T-helper 1 cell (primary cell): ENCODE measurements at places on chromosomes 5 and 9.

- no peak for DNase-seq
These were observed 243.0 kb upstream of the CDH18 start for GRCh38 chr5:20231040-20231439.

- no peak for DNase-seq
These were observed 140.4 kb downstream of the GABBR2 start for GRCh38 chr9:98568234-98568908.

- peak; percentile 4 for DNase-seq
These were observed 77.8 kb upstream of the SHISAL2B start for GRCh38 chr5:64612344-64612961.

DNA sequence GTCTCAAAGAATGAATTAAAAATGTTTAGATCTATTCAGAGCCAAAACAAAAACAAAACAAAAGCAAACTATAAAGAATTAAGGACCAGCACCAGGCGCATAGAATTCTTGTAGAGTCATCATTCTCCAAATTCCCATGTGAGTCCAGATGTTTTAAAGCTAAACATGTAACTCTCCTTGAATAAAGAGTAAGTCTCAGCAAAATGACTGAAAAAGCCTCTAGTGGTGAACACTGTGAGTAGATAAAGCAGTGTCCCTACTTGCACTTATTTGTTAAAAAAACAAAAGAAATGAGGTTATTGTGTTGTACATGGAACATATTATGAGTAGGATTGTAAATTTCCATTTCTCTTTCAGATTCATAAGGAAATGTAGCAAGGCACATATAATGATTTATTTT is 44.0 kb downstream of the NNT start:
- DNase-seq: no peak

DNA sequence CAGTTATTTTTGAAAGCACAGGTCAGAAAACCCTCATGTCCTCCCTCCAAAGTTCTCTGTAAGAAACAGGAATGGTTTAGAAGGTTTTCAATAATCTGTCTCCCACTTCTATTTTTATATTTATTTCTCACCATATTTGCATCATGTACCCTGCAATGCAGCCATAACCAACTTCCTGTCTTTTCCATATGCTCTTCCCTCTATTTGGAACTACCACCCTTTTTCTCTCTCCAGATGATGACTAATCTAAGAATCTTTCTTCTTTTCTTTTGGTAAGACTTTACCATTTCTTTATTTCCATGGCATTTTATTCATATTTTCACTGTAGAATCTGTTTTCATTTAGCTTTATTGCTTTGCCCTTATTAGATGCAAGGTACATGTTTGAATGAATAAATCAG is 33.9 kb downstream of the MAN2A1 start:
- no peak for DNase-seq

- DNase-seq: no peak
These were observed 82.4 kb downstream of the PPP2R2B start for GRCh38 chr5:146796144-146796543.

GRCh38 chr5:139701056-139701741 is 53.0 kb downstream of the CXXC5 start:
- no peak for DNase-seq

- DNase-seq: no peak
These were observed 1.5 kb downstream of the KLF9 start for GRCh38 chr9:70412832-70413463.

- DNase-seq: no peak
These were observed 93.2 kb downstream of the EQTN start for GRCh38 chr9:27203783-27204182.

DNA sequence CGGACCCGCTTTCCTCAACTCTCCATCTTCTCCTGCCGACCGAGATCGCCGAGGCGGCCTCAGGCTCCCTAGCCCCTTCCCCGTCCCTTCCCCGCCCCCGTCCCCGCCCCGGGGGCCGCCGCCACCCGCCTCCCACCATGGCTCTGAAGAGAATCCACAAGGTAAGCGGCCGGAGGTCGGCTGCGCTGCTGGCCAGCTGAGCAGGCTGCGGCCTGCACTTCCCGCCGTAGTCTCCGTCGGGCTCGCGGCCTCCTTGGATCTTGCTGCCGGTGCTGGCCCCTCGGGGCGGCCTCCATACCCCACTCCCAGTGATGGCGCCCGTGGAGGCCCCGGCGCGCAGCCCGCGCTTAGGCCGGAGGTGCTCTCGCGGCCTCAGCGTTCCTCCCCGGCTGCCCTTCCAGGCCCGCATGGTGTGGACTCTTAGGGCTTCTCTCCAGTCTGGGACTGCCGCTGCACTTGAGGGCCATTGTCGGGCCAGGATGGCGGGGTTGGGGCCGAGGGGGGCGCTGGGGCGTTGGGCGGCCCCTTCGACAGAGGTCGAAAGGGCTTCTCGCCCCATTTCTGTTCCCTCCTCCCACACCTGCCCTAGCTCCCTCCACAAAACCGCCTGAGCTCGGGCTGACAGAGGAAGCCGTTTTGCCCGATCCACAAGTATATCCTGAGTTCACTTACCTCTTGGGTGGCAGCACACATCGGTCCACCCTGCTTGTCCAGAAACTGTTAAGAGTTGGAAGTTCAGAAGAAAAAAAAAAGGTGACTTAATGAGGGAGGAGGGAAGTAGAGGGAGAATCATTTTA is 714 bp downstream of the UBE2D2 start:
- DNase-seq: no peak

DNA sequence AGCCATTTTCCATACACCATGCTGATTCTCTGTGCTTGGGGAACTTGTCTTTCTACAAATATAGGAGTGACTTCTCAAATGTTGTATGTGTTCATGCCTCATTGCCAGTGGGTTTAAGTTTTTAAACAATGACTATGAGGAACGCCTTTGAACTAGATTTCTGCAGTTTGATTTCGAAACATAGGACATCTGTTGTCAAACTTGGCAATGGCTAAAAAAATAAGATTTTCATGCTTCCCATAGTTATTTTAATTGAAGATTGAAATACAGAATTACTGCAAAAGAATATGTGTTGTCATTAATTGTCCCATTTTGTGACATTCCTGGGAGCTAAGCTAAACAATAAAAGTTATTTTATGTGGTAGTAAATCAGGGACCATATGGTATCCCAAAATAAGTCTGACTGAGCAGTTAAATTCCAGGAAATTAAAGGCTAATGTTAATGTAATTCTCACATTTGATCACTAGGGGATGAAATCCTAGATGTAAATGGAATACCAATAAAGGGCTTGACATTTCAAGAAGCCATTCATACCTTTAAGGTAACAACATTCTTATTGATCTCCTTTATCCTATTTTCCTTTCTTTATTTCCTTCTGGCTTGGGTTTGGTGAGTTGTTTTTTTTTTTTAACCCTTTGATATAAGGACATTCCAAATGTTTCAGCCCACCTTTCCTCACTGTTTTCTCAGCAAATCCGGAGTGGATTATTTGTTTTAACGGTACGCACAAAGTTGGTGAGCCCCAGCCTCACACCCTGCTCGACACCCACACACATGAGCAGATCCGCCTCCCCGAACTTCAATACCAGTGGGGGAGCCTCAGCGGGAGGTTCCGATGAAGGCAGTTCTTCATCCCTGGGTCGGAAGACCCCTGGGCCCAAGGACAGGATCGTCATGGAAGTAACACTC is 116.7 kb downstream of the GOLPH3 start:
- no peak for DNase-seq

DNA sequence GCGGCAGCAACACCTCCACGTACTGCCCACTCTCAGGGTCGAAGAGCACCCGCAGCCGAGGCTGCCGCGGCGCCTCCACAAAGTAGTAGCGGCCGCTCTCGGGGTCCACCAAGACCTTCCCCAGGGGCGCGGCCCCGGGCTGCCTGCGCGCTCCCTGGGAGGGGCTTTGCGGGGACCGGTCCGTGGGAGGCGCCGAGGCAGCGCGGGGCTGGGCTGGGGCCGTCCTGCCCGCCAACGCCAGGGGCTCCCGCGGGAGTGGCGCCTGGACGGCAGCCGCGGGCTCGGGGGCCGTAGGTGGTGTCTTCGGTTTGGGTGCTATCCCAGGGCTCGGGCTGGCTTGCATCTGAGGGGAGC is 2.6 kb upstream of the MZB1 start:
- DNase-seq: no peak

GRCh38 chr9:20040991-20041696 is 252.3 kb upstream of the SLC24A2 start:
- no peak for DNase-seq

- no peak for DNase-seq
These were observed 2.1 kb upstream of the CAMK2A start for GRCh38 chr5:150291388-150292385.

GRCh38 chr5:170248172-170248930 is 15.6 kb downstream of the C5orf58 start:
- no peak for DNase-seq

- DNase-seq: no peak
These were observed 73.9 kb upstream of the RANBP6 start for GRCh38 chr9:6089300-6089699.

- no peak for DNase-seq
These were observed 10.0 kb upstream of the P4HA2 start for GRCh38 chr5:132237670-132238069.

DNA sequence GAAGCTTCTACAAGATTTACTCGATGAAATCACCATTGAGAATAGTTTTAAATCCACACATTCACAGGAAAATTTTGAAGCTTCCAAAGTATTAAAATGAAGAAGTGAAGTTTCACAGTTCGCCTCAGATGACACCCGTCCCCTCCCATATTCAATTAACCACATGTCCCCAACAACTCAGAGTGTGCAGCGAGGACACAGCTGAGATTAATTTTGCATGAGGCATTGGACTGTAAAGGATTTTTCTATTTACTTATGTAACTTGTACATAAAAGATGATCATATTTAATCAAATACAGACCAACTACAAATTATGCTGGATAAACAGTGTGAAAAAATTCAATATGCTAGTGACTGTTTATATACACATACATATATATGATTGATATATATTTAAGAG is 84.7 kb upstream of the OLFM1 start:
- DNase-seq: no peak

DNA sequence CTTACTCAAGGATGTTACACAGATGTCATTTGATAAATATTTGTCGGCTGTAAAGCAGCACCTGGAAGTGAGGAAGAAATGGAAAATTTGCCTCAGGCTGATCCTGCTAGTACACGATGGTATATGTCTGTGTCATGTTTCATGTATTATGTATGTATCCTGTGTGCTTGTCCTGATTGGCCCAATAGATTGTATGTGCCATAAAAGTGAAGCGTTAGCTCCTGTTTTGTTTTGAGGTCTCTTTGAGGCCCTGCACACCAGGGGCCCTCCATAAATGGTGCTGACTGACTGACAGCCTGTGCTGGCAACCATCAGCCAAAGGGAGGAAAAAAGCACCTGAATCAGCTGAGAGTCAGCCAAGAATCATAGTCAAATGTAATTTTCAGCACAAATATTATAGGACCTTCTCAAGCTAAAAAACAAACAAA is 11.8 kb upstream of the LNPEP start:
- DNase-seq: no peak

DNA sequence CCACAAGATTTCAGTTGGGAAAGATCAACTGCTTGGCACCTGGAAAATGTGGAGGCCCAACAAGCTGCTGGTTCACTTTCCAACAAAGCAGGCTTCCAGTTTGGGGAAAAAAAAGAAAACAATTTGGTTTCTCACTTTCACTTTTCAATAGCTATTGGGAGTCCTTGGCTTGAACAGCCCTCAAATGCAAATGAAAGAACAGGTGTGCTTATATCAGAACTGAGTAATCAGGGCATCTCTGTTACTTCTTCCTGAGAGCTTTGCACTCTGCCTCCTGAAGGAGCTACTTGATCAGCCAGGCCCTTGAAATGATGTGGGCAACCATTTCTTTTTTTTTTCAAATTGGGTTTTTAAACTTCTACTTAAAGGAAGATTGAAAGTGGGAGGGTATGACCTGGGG is 73.5 kb downstream of the MFAP3 start:
- no peak for DNase-seq

DNA sequence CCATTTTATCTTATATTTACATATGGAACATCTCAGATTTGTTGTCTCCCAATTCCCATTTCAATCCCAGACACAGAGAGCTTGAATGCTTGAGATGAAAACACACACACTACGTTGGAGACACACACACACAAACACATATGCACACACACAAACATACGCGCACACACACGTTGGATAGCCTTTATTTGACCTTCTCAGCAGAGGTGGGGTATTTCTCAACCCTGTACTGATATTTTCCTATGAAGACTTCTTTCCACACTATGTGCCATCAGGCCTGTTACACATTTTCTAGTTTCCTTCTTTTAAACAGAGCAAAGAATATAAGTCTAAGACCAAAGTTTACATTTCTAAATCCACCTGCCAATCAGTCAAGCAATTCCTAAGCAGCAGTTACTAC is 291.0 kb downstream of the TAF11L14 start:
- no peak for DNase-seq

DNA sequence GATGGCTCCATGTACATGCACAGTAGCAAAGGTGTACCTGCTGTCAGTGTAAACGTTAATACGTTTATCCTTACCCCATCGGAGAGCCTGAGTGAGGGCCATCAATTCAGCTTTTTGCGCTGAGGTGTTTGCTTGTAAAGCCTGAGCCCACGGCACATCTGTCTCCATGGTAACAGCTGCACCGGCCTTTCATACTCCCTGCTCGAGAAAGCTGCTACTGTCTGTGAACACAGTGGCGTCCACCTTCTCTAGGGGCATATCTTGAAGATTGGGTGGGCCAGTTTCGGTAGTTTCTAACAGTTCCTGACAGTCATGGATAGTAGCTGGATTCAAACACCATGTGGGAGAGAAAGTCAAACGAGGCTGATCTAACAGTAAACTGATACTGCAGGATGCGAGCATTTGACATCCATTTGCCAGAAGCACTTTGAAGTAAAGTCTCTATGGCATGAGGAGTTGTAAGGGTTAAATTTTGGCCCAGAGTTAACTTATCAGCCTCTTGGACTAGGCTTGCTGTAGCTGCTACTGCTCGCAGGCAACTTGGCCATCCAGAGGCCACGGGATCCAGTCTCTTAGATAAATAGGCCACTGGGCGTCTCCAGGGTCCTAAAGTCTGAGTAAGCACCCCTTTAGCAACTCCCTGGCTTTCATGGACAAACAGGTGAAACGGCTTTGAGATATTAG is 21.0 kb upstream of the RHOBTB3 start:
- DNase-seq: no peak

DNA sequence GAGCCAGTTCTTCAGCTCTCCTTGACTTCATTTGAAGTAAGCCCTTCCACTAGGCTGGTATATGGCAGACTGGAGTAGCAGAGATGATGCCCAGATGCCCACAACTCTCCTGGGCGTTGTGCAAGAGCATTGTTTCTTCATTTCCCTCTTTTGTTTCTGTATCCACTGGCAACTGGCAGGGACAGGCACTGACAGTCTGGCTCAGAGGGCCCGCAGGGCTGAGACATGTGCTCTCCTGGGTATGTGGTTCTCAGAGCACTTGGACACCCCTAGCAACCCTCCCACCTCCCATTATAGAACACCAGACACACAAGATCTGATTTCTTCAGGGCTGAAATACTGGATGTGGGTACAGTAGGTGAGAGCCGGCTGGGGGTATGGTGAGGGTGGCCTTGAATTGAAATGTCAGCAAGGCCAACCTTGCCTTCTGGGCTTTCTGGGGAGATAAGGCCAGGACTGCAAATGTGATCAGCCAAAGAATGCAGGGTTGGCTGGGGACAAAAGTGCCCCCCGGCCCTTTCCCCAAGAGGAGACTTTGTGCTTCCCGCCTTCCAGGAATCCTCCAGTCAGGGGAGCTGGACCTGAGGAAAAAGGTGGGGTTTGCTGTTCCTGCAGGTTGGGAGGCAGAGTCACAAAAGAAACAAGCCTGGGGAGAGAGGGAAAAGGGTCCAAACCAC is 28.6 kb upstream of the CTNNA1 start:
- no peak for DNase-seq

- no peak for DNase-seq
These were observed 11.6 kb downstream of the AGPAT2 start for GRCh38 chr9:136675477-136676296.

- DNase-seq: no peak
These were observed 1052.0 kb downstream of the TAF11L14 start for GRCh38 chr5:18686253-18686652.
